HFF-Myc (cell line): ENCODE measurements at places on chromosomes 12 and 14.

- peak; percentile 80 for DNase-seq
Measured at GRCh38 chr14:51448831-51449670, 202.7 kb upstream of the FRMD6 start.

DNA sequence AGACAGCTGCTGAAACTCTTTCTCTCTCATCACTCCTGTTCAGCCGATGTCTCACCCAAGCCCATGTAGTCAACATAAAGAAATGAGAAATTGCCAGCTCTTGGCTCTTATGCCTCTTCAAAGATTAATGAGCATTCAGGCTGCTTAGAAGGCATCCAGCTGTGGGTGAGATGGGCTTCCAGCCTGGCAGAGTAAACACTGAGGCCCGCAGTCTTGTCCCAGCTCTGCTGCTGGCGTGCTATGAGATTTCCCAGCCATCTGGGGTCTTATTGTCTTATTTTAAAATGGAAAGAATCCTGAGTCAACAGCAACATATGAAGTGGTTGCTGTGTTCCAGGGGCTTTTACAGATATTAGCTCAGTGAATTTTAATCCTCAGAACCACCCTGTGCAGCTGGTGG, 12.6 kb downstream of the RXYLT1 start:
- no peak for DNase-seq

GRCh38 chr12:93184672-93185368, 192.9 kb upstream of the NUDT4 start:
- DNase-seq = no peak

- DNase-seq = no peak
Measured at GRCh38 chr14:88311780-88312179, 11.3 kb downstream of the KCNK10 start.

- peak; percentile 62 for DNase-seq
Measured at GRCh38 chr14:103372552-103373304, 12.5 kb upstream of the MARK3 start.

DNA sequence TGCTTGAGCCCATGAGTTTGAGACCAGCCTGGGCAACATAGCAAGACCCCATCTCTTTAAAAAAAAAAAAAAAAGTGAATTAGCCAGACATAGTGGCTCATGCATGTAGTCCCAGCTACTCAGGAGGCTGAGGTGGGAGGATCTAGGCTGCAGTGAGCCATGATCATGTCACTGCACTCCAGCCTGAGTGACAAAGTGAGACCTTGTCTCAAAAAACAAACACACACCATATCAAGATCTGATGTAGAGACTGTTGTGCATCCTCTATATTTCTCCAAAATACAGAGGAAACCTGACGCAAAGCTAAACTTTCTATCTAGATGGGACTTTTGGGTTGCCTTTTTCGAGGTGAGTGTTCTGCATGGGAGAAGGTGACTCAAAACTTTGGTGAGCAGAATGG, 77.4 kb upstream of the SLC8A3 start:
- DNase-seq = no peak

- DNase-seq = no peak
Measured at GRCh38 chr12:96108321-96108720, 72.9 kb upstream of the LTA4H start.

- DNase-seq = no peak
Measured at GRCh38 chr14:22811722-22812121, 3.5 kb downstream of the SLC7A7 start.

DNA sequence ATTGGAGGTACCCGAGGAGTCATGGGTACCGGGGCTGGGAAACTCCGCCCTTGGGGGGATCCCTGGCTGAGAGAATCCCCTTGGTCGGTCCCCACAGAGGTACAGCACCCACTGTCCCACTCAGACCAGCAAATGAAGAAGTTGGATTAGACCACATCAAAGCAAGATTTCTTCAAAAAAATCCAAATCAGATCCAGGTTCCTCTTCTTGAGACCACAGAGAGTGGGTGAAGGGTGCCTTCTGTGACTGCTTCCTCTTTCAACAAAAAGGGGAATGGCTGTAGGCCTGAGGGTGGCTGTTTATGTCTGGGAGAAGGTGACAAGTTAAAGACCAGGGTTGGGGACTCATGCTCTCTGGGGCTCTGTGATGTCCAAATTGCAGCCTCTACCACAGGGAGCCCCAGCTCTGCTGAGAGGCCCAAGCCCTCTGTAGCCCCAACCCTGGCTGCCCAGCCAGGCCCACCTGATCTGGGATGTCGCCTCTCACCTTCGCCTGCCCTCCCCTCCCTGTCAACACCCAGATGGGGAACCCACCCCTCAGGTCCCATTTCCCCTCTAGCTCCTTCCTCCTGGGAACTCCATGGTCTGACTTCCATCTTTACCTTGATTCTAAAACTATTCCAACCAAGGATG, 50.9 kb downstream of the ZFP36L1 start:
- no peak for DNase-seq

GRCh38 chr14:100476012-100476822, 111.0 kb downstream of the BEGAIN start:
- peak; percentile 52 for DNase-seq

- DNase-seq = no peak
Measured at GRCh38 chr14:53180272-53181221, 27.4 kb upstream of the DDHD1 start.

DNA sequence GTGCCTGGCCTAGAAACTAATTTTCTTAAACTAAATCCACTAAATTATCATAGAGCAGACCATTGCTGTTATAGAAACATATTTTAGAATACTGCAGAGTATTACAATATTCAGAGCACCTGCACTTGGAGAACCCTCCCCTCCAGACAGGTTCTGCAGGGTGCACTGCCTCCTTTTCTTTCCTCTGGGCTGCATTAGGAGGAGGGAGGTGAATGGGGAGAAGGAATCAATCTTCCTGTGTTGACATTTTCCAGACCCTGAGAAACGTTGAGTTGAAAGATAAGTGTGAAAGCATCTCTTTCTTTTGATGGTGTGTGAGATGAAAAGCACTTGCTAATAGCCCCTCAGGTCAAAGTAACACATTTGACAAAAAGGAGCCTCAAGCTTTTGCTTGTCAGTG, 7.3 kb downstream of the SYNE2 start:
- no peak for DNase-seq

DNA sequence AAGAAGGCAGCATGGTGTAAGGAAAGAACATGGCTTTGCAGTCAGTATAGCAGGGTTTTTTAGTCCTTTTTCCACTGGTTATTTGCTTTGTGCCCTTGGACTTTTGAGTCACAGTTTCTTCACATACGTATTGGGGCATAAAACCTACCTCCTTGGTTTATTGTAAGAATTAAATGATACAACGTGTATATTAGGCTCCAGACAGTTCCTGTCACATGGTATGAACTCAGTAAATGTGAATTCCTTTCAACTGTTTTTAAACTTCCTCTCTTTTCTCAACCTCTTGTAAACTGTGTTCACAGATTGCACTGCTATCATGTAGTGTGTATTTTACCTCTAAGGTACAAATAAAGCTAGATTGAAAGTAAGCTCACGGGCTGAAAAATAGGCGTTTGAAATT, 29.5 kb downstream of the MSRB3 start:
- DNase-seq = no peak

GRCh38 chr12:103397536-103397935, 98.2 kb downstream of the C12orf42 start:
- DNase-seq = no peak

DNA sequence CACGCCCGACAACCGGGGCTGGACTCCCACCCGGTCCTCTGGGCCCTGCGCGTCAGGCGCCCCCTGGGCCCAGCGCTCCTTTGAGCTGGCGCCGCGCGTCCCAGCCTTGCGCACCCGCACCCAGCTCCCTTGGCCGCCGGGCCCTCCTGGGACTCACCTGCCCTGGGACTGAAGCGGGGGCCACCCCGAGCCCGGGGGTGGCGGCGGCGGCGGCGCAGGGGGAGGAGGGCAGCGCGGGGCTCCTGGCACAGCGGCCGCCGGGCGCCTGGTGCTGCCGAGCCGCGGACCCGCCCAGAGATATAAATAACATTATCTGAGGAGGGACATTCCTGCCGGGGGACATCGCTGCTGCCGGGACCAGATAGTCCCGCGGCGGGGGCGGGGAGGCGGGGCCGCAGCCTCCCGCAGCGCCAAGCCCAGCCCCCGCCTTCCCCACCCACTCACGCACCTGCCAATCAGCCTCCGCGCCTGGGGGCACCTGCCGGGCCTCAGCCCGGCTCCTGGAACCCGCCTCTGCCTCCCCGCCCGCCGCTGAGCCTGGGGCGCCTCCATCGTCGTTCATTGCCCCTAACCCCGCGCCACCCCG, at the start of gene SPTB:
TSS of gene SPTB (minus strand) at position 273 of the 586 bp plus-strand sequence. CDS start 56,813 bp downstream, outside the sequence.
- DNase-seq = no peak

GRCh38 chr12:123027726-123028445, 47.4 kb downstream of the ARL6IP4 start:
- no peak for DNase-seq

GRCh38 chr14:60974090-60974651, 6.7 kb downstream of the TRMT5 start:
- DNase-seq = no peak

- DNase-seq = no peak
Measured at GRCh38 chr12:113997365-113997764, 31.2 kb upstream of the RBM19 start.

DNA sequence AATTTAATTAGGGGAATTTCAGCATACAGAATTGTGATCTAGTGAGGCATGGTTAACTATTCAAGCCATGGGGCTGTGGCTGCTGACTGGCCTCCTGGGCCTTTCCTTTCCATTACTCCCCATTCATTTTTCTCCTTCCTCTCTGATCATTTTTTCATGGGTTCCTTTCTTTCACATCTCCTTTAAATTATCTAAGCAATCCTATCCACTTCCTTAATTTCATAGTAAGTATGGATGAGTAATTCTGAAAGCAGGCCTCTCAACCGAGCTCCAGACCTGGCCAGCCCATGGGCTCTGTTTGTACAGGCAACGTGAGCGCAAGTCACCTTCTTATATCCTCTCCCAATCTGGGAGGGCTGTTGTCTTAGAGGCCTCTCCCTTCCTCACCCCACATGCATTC, 13.4 kb downstream of the CKAP4 start:
- no peak for DNase-seq

GRCh38 chr12:115521771-115522409, 755.6 kb downstream of the MED13L start:
- no peak for DNase-seq

DNA sequence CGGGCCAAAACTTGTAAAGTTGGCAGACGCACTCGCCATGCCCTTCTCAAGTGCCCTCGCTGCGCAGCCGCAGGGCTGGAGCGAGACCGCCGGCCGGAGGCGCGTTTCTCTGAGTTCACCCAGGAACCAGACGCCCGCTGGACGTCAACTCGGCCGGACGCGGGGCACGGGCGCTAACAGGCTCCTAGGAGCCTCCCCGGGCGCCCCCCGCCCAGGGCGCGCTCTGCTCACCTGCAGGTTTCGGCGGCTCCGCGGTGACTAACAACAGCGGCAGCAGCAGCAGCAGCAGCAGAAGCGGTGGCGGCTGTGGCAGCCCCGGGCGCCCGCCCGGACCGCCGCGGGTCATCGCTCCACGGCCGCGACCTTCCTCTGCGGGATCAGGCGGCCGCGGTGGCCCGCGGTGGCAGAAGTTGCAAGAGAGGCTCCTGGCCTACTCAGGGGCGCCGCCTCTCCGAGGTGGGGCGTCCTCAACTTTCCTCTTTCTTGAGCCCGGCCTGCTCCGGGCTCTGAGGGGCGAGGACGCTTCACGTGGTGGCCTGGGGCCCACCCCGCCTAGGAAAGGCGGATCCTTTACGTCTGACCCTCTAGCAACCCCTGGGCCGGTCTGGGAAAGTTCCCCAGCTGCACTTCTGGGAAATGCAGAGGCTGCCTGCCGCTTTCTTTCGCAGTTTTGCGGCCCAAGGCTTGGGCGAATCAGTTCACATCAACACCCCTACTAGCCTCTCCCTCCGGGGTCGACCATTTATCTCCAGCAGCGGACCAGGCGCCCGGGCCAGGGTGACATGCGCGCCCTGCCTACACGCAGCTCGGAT, at the start of gene PLBD1:
TSS of gene PLBD1 (minus strand) at position 533 of the 812 bp plus-strand sequence. CDS start at position 346, 187 bp downstream.
- DNase-seq = no peak

DNA sequence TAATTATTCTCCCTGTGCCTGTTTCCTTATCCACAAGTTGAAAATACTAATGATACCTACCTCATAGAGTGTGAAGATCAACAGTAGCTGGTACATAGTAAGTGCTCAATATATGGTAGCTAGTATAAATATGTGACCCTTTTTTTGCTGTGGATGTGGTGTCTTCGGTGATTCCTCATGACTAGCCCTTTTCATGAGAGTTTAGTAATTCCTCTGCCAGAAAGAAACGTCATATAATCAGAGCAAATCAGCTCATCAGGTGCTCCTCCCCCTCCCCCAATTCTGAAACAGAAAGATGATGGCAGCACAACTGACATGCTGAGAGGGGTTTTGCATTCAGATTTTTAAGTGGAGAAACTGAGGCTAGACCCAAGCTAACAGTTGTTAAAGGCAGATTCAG, 210.8 kb downstream of the SLC41A2 start:
- DNase-seq = no peak

DNA sequence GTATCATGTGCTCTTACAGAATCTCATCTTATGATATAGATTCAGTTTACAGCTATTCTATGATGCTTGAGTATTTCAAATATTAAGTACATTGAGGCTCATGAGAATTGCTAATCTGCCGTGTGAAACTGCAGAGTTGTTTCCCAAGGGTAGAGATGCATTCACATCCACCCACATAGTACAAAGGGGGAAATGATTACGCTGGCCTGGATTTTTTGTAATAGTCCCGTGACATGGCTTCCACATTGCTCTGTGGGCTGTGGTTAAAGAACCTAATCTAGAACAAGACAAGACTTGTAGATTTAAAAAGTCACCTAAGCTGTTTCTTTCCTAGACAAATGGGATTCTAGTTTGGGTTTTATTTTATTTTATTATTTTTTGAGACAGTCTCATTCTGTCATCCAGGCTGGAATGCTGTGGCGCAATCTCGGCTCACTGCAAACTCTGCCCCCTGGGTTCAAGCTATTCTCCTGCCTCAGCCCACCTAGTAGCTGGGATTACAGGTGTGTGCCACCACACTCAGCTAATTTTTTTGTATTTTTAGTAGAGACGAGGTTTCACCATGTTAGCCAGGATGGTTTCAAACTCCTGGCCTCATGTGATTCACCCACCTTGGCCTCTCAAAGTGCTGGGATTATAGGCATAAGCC, 13.0 kb upstream of the RIOX1 start:
- no peak for DNase-seq

- no peak for DNase-seq
Measured at GRCh38 chr12:12266389-12266872, 413 bp downstream of the LRP6 start.
